NT2/D1 (cell line): ENCODE measurements at places on chromosomes 4 and X.
A peak's percentile ranks its signal among the peaks of the same experiment; 100 is the strongest.

DNA sequence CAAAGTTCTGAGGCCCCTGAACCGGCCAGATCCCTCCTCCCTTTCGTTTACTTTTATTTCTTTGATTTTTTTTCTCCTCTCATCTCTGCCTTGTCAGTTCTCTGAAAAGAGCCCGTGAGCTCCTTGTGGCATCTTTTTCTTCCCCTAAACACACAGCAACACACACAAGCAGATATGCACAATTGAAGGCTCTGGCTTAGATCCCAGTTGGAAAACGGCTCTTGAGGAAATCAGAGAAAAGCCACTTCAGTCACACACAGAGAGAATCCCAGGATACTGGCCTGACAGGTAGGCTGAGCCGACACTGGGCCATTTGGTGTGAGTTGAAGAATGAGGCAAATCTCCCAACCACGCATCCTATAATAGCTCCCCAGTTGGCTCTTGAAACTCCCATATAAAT lies 12.9 kb downstream of the DIPK2B start:
- no peak for DNase-seq

DNA sequence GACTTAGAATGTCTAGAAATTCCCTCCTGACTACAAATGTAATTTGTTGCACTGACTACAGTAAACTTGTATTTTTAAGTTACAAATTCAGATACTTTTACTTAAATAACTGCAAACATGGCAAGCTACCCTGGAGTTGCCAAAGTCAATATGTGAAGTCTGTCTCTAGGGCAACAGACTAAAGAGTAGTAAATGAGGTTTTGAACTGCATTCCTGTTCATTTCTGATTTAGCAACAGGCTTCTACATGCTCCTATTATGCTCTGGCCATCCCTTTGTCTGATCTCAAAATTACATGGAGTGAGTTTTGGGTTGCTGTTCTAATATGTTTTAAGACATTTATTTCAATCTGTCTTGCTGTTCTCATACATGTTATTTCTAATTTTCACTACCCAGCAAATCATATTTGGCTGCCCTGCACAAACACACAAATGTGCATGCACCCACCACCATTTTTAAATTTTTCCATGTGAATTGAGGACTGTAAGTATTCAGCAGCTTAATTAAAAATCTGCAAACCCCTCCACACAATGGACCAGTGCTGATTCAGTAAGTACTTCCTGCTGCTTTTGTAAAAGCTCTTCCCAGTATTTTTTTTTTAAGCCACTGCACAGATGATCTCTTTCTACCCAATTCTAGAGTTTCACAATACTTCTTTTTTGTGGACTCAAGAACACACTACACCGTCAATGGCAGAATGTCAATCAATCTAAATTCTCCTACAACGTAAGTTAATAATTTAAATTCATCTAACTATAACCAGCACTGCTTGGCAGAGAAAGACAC lies 26.7 kb downstream of the SH3RF1 start:
- DNase-seq, result peak; percentile 13

DNA sequence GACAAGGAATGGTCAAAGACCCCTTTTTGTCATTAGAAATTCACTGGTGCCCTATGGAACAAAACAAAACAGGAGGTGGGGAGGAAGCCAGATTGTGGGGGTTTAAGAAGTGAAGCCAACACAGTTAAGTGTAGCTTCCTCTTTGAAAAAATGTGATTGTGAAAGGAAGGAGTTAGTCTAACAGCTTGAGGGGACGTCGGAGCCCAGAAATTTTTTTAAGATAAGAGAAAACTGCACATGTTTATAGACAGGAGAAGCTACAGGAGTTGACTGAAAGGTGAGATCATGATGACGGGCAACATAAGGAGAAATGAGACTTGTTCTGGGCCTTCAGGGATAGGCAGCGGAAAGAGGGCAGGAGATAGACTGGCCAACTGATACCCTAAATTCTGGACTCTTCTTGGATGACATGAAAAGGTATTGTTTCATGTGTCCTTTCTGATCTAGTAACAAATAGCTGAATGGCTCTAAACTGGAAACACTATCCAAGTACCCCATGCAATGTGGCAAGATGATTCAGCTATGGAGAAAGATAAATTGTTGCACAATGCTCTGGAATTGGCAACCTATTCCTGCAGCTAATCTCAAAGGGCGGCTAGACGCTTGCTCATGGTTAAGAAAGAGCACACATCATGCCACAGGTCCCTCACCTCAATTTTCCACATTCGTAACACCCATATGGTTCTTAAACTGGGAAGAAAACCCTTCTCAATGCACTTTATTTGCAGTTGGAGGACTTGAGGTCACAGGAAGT lies 3.7 kb upstream of the HDAC8 start:
- DNase-seq, result no peak

DNA sequence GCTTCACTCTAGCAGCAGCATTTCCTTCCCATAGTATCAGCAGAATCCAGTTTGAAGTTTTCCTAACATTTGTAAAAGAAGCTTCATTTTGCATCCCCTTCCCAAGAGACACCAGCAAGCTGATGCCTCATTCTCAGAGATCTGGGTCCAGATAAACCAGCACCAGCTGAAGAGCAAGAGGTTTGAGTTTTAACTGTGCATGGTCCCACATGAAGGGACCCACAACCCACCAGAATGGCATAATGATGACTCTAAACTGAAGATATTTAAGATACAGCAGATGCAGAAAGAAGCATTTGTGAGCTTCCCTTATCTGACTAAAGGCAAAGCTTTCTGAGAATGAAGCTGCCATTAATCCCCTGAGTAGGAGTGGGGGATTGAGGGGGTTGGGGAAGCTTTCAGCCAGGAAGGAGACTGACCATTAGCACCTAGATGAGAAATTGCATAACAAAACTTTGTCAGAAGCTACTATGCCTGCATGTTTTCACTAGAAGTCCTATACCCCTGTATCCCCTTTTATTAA lies 18.6 kb downstream of the NUDT6 start:
- no peak for DNase-seq

DNA sequence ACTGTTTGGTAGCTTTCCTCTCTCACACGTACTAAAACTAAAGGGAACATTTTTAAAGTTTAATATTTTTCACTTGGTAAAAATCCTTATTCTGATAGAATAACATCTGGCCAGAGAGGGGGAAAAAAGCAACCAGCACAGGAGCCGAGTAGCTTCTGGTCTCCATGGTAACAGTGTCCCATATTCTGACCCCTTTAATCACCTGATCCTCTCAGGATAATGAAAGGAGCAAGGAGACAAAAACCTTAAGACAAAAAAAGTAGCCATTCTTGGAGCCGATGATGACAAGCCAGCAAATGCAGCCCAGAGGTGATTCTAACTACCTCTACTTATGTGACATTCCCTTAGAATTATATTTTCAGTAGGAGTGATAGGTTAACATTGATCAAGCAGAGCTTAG lies 126.6 kb downstream of the SLC39A8 start:
- DNase-seq, result no peak

DNA sequence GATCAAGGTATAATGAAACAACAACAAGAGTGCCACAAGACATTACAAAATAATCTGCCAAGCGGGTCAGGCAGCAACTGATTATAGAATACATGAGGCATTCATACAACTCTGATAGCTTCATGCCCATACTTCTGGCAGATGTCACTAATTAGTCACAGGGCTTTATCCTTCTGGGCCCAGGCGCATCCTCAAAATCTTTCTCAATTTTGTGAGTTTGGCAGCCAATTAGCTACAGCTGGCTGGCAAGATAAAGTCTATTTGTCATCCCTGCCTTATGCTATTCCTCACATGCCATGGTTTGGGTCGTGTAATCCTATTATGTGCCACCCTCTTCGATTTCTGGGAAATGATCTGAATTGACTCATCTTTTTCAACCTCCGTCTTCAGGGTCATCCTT lies 254.3 kb downstream of the PACRGL start:
- no peak for DNase-seq

GRCh38 chr4:67697860-67698687 lies 2.9 kb downstream of the UBA6 start:
- DNase-seq, result no peak

DNA sequence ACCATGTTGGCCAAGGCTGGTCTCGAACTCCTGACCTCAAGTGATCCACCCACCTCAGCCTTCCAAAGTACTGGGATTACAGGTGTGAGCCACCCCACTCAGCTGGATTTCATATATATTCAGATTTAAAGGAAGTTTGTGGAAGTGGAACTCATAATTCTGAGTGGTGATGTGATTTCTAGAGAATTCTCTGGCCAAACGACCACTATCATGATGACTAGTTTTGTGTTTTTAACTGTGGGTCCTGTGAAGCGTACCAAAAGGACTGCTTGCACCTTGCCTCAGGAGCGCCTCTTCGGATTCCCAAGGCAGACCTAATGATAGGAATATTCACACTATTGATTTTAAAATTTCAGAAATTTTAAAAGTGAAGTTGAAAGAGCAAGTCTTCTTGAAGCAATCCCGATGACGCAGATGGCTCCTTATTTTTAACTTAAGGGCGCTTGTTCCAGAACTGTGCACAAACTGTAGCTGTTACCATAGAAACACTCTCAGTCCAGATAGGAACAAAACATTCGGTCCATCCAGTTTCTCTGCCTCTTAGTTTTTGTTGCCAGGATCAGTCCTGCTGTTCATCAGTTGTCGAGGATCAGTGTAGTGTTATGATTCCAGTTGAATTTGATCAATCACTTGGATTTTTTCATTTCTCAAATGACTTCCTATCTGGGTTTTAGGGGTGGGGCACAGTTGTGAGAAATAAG lies 51.7 kb upstream of the CLCN4 start:
- DNase-seq, result no peak

DNA sequence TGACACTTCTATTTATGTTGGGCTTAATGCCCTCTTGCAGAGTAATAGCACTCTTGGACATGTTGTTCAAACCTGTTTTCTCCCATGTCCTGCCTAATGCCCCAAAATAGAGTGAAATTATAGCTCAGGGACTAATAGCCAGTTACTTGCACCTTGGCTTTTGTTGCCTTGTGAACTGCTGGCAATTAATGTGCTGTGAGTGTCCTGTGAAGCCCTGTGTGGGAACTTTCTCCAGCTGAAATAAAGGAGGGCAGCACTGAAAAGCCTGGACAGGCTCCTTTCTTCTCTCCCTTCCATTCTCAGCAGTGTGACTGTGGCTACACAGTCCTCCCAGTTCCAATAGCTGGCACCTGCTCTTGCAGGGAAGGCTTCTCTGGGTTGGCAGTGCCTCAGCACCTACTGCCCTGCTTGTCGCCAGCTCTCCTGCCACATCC lies 72.4 kb downstream of the DCLK2 start:
- no peak for DNase-seq

DNA sequence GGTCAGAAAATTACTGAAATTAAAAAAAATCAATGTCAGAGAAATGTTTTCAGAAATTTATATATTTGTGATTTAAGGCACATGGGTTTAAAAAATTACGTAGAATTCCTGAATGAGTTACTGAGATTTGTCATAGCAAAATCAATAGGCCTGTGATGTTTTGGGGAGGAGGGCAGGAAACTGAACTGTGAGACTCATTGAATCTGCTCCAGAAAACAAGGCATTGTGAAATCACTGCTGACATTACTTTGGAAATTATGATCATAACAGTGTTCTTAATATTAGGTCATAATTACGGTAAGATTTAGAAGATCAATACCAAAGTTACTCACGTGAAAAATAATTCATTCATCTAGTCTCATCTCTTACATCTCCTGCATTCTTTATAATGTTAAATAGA lies 5.3 kb downstream of the FGF5 start:
- no peak for DNase-seq

GRCh38 chr4:41009411-41009810 lies 204.9 kb downstream of the APBB2 start:
- DNase-seq, result no peak

- DNase-seq, result no peak
These were observed 32.2 kb downstream of the XG start for GRCh38 chrX:2784026-2784425.

- DNase-seq, result no peak
These were observed 13.0 kb upstream of the SLC25A5 start for GRCh38 chrX:119455264-119455663.

DNA sequence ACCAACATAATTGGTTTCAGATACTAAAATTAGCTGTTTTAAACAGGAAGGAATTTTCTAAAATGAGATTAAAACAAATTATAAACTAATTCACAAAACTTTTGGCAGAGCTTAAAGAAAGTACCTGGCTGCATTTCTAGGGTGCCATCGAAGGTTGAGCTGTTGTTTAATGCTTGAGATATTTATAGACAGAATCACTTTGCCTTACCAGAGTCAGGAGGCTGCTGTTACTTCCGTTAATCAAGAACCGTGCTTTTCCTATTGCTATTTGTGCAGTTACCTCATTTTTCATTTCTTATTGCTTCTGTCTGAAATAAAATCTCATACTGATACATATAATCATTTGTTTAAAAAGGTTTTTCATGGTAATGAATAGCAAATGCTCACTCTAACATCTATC lies 242.9 kb downstream of the TECRL start:
- DNase-seq, result no peak

DNA sequence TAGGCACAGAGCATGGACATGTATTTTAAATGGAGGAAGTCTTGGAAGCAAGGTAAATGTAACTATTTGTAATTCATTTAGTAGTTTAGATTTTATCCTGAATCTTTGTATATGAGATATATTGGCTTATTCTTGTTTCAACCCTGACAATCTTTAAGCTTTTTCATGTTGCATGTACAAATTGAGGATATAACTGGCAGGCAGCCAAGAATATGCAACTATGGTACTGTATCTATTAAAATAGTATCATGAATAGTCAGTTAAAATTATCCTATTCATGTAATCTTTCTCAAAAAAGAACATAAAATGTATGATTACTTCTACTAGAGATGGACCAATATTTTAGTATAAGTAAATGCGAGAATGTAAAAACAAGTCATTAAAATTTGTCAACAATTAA lies 1141.5 kb downstream of the PCDH18 start:
- DNase-seq, result no peak

GRCh38 chr4:144820011-144820727 lies 174.2 kb downstream of the HHIP start:
- no peak for DNase-seq

GRCh38 chr4:107060388-107060787 lies 24.3 kb upstream of the DKK2 start:
- no peak for DNase-seq

- DNase-seq, result no peak
These were observed 250.9 kb downstream of the TENM3 start for GRCh38 chr4:182494103-182494502.

- no peak for DNase-seq
These were observed 124.8 kb upstream of the EOLA2 start for GRCh38 chrX:150063138-150063518.

DNA sequence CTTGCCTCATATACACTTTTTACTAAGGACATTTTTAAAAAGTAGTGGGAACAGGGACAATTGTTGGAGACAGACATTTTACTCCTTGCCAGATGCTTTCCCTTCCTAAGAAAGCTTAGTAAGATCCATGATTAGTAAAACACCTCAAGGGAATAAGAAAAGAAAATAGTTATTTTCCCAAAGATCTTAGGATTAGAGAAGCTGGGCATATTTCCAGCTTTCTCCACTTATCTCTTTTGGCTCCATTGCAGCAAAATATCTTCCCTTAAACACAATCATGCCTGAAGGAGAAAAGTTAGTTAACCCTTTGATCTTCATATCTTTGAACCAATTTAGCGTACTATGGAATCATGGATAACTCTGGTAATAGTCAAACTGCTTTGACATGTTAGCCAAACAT lies 257.9 kb downstream of the PCDH18 start:
- DNase-seq, result no peak
